ENCODE measurements at places on chromosomes 4 and X.

- no peak for DNase-seq
These were observed 1554.7 kb upstream of the TENM3 start for GRCh38 chr4:180688480-180688879.

- no peak for DNase-seq
These were observed 49.5 kb upstream of the HELT start for GRCh38 chr4:184968784-184969201.

- no peak for DNase-seq
These were observed 25.4 kb downstream of the SOWAHB start for GRCh38 chr4:76872556-76872955.

DNA sequence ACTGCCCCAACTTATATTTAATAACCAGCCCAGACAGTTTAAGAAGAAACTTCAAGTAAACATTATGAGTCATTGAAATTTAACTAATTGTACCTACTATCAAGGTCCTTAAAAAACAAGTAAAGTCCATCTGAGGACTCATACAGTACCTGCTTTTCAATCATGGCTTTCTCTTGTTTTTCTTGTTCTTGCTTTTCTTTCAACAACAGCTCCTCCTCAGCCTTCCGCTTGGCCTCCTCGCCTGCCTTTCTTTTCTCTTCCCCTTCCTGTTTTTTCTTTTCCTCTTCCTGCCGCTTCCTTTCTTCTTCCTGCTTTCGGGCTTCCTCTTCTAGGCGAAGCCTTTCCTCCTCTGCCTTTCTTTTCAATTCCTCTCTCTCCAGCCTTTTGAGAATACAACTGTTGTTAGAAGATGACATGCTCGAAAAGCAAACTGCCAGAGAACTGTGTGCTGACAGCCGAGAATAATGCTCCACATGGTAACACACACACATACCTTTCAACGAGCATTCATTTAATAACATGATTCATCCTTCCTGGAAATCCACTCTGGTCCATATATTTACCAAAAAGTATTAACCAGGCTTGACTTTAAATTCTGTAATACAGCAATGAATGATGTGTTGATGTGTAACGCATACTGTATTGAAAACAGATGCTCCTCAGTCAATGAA is 25.2 kb upstream of the BCLAF3 start:
- no peak for DNase-seq

GRCh38 chr4:144557404-144557803 is 88.6 kb upstream of the HHIP start:
- no peak for DNase-seq

- no peak for DNase-seq
These were observed 210.8 kb downstream of the ARHGAP10 start for GRCh38 chr4:147942729-147943128.

DNA sequence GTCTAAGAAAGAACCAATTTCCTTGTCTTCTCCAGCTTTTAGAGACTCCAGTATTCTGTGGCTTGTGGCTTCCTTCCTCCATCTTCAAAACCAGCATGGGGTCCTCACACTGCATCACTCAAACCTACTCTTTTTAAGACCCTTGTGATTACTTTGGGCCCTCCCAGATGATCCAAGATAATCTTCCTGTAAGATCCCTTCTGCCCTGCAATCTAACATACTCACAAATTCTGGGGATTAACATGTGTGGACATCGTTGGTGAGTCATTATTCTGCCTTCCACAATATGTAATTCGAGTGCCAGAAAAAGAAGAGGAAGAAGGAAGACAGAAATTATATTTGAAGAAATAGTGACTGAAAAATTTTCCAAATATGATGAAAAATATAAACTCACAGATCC is 47.9 kb downstream of the BEND4 start:
- no peak for DNase-seq

GRCh38 chr4:57233386-57233785 is 123.2 kb upstream of the IGFBP7 start:
- no peak for DNase-seq

DNA sequence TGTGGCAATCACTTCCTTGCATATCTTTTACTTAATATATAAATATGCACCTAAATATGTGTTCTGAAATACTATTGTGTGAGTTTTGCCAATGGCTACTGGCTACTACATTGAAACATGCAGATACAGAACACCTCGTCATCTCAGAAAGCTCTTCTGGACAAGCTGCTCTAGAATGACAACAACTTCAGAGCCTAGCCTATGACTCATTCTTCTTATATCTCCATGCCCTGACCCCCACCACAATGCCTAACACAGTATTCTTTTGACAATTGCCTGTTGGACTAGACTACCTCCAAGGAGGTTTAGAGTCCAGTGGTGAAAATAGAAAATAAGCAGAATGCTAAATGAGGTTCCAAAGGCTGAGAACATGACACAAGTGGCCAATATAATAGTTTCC is 17.6 kb upstream of the DMP1 start:
- DNase-seq: no peak

DNA sequence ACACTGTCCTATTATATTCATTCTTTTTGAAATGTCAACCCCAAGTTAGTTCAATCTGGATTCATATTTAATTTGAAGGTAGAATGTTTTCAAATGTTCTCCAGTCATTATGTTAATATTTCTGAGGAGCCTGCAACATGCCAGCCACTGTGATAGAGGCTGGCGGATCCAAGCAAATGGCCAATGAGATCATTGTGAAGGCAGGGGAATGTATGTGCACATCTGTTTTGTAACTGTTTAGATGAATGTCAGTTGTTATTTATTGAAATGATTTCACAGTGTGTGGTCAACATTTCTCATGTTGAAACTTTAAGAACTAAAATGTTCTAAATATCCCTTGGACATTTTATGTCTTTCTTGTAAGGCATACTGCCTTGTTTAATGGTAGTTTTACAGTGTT is 1.6 kb downstream of the CXCL1 start:
- DNase-seq: no peak

DNA sequence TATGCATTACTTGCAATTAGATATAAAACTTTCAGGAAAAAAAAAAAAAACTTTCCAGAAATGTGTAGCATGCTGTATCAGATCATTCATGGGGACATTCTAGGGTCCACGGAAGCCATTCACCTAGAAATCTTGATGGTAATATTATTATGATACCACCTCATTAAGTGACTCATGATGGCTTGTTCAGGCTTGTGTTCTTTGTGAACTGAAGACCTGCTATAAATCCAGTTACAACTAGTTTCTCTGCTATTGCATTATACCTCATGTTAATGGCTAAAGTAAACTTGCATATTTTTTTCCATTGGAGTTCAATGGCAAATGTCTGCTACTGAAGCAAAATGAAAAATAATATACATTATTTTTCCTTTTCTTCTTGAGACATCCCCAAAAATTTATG is 35.3 kb upstream of the PTPN13 start:
- no peak for DNase-seq

- no peak for DNase-seq
These were observed 106.4 kb downstream of the MID1 start for GRCh38 chrX:10513974-10514373.

- DNase-seq: no peak
These were observed 64.5 kb downstream of the ANKRD17 start for GRCh38 chr4:73194064-73194463.

GRCh38 chr4:89837993-89838390 is 1.0 kb upstream of the SNCA start:
- DNase-seq: no peak
